ENCODE measurements at places on chromosomes 7 and 10. TPM values are rescaled to one million over a fixed set of nuclear protein-coding genes. Genes with fewer than 3 reads are reported as not detected.
A peak's percentile ranks its signal among the peaks of the same experiment; 100 is the strongest.

CYP2E1 gene
- 0.40 TPM for total RNA-seq

SUN1 gene
- 65.8 TPM for total RNA-seq

DNA sequence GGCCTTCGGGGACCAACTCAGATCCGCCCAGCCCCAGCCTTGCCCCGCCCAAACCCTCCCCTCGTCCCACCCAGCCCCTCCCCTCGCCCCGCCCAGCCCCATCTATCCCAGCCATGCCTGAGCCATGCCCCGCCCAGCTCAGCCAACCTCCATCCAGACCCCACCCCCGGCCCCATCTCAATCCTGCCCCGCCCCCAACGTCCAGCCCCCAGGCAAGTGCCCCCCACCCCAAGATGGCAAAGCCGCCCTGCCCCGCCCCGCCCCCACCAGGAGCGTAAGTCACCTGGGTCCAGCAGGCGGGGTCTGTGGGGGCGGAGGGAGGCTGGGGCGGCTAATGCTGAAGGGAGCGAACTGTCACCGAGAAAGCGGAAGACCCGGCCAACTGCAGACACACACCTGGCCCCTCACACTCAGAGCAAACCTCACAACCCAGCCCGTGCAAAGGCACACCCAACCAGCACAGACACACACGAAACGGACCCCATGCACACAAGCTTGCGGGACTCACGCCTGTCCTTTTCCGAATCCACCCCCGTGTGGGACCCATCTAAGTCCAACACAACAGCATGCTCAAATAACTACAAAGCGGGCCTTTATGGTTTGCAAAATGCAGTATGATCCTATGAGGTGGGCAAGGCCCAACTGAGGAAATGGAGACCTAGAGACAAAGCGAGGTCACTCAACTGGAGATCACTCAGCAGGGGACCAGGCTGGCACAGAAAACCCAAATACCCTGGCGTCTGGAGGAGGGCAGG, 11.5 kb upstream of the OGA start:
- no peaks in the 10 kb centered on the region for H3K27me3 ChIP-seq
- peak overlapping the region; percentile 56 for H3K4me3 ChIP-seq
- H3K27ac ChIP-seq = peak overlapping the region; percentile 52
- DNase-seq = peak; percentile 61
- H3K4me1 ChIP-seq = peaks cover 47% of the 10 kb centered on the region

GRCh38 chr10:88537322-88537721, 45.8 kb downstream of the RNLS start:
- H3K4me3 ChIP-seq = no peak overlapping the region
- no peaks in the 10 kb centered on the region for H3K4me1 ChIP-seq
- no peaks in the 10 kb centered on the region for H3K27me3 ChIP-seq
- no peaks in the 10 kb centered on the region for H3K36me3 ChIP-seq

DNA sequence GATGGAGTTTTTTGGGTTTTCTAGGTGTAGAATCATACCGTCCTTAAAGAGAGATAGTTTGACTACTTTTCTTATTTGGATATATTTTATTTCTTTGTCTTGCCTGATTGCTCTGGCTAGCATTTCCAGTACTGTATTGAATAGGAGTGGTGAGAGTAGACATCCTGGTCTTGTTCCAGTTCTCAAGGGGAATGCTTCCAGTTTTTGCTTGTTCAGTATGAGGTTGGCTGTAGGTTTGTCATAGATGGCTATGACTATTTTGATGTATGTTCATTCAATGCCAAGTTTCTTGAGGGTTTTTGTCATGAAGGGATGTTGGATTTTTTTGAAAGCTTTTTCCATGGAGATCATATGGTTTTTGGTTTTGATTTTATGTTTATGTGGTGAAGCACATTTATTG, 676.9 kb downstream of the SUGCT start:
- no peaks in the 10 kb centered on the region for H3K27me3 ChIP-seq
- no peak overlapping the region for H3K27ac ChIP-seq
- H3K4me3 ChIP-seq = no peak overlapping the region
- no peak for DNase-seq
- no peaks in the 10 kb centered on the region for H3K4me1 ChIP-seq

DNA sequence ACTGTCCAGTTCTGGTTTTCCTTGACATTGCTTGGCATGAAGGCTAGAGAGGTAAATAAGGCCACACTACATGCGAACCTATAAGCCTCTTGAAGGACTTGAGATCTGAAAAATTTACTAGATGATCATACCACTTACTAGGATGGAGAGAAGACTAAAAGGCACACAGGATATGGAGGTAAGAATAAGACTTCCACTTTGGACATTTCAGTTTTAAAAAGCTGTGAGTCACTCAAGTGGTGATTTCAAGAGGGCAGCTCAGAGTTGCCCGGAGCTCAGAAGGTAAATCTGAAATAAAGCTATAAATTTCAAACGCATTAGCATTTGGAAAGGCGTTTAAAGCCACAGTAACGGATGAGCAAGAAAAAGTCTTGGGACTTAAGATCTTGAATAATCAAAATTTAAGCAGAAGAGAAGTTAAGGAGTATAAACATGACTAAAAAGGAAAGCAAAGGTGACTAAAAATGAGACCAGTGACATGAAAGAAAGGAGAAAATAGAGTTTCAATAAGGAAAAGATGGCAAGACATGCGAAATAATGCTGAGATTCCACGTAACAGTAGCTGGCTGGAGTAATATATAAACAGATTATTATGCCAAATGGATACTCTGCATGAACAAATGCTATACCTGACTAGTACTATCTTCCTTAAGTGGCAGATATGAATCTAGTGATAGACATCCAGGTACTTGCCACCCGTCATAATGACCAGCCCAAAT, 68.3 kb downstream of the SNX13 start:
- H3K4me3 ChIP-seq = no peak overlapping the region
- H3K4me1 ChIP-seq = no peaks in the 10 kb centered on the region
- no peak overlapping the region for H3K27ac ChIP-seq
- H3K27me3 ChIP-seq = no peaks in the 10 kb centered on the region
- no peak for DNase-seq

Measured in CD8-positive, alpha-beta memory T cell (primary cell).